ENCODE measurements at places on chromosomes 2 and 18.

GRCh38 chr18:4704781-4705180 lies 249.7 kb upstream of the DLGAP1 start:
- DNase-seq = no peak

DNA sequence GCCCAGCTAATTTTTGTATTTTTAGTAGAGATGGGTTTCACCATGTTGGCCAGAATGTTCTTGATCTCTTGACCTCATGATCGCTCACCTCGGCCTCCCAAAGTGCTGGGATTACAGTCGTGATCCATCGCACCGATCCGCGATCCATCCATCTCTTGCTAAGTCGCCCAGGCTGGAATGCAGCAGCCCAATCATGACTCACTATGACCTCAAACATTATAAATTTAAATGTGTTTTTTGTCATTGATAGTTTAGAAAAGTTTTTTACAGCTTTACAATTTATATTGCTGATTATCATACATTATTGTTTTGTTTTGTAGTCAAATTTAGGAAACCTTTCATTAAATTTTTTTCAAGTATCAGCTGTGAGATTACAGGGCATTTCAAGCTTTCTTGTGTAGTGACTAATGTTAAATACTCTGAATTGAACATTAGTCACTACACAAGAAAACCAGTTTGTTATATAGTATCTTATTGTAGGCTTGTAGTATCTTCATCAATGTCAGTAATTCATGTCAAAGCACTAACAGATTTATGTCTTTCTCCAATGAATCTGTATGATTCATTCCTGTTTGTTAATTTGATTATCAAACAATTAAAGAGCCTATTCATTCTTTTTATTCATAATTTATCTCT lies 37.5 kb downstream of the NR4A2 start:
- no peak for DNase-seq

GRCh38 chr2:45882707-45883602 lies 231.5 kb downstream of the PRKCE start:
- DNase-seq = no peak

GRCh38 chr2:4967206-4967605 lies 725.0 kb upstream of the SOX11 start:
- no peak for DNase-seq

DNA sequence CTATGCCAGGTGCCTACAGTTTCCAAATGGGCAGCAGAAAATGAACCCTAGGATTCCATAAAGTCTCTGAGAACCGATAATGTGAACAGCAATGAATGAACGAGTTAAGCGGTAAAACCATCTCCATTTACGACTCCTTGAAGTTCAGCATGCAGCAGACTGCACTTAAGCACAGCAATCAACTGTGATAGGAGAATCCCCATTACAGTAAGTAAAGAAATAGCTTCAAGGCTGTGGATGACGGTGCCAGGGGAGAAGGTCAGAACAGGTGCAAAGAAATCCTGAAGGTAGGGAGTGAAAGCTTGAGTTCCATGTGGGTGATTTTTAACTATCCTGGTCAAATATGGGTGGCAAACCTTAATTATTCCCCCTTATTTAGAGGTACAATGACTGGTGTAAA lies 444.4 kb downstream of the NCKAP5 start:
- no peak for DNase-seq

DNA sequence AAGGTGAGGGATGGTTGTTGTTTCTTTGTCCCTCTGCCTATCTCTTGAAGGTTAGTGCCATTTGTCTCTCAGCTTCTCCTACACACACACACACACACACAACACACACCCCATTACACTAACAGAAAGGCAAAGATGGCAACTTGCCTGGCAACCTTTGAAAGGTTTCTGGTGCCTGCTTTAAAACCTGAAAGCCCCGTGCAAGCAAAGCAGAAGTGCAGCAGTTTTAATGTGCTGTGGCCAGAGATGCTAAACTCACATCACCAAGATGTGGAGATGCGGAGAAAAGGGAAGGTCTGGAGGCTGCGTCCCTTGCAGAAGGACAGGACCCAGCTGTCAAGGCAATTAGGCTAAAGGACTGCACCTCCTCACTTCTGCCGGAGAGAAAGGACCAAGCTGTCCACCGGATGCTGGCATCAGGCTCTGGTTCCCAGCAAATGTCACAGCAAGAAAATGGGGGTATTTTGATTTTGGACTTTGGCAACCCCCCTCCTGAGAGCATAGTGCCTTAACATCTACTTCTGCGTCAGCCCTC lies 196.4 kb downstream of the ARL4C start:
- DNase-seq = no peak
